ENCODE measurements at places on chromosomes 6 and 20.

DNA sequence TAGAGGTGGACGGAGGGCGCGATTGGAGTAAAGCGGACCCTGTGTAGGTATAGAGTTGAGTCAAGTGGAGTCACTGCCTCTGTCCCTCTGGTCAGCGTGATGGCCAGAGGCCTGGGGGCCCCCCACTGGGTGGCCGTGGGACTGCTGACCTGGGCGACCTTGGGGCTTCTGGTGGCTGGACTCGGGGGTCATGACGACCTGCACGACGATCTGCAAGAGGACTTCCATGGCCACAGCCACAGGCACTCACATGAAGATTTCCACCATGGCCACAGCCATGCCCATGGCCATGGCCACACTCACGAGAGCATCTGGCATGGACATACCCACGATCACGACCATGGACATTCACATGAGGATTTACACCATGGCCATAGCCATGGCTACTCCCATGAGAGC is 479 bp downstream of the SLC39A7 start:
- DNase-seq, result no peak

DNA sequence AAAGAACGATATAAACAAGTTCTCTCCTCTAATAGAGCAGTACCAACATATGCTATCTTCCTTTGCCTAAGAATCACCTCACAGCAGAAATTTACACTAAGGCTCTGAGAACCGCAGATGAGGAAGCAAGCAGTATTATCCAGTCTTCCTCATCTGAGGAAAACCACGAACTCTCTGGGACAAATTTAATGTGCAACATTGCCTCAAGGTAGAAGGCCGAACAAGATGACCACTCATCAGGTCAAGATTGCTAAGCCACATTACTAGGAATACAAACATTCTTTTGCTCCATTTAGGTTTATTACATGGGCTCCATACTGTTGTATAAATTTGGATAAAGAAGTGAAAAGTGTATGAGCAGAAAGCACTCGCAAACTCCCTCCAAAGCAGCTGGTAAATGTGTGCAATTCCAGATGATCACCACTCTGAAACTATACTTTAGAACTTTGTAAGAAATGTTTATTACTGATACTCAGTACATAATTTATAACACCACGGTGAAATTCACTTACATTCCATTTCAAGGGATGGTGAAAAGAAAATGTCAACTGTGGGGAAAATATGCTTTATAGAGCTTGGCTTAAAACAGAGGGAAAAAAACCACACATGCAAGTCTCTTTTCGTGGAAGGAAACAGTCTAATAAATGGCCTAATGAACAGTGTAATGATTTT is 398.4 kb downstream of the BTBD9 start:
- DNase-seq, result peak; percentile 51

GRCh38 chr6:113219783-113220182 is 637.4 kb upstream of the MARCKS start:
- DNase-seq, result no peak

DNA sequence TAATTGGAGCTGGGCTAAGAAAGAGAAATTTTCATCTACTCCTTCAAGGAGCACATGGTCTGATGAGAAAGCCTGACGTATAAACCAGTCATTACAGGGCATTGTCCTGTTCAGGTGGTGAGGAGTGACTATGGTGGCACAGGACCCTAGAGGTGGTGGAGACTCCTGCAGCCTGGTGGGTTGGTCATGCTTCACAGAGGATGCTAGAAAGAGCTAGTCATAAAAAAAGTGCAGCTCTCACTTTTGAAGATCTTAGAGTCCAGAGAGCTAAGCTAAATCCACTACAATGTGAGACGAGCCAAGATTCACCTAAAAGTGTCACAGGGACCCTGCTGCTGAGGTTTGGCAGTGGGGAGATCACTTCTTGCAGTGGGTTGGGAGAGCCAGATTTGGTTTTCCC is 9.8 kb upstream of the ZNF831 start:
- no peak for DNase-seq

- DNase-seq, result no peak
Measured at GRCh38 chr20:57893366-57893999, 183.7 kb upstream of the PMEPA1 start.

DNA sequence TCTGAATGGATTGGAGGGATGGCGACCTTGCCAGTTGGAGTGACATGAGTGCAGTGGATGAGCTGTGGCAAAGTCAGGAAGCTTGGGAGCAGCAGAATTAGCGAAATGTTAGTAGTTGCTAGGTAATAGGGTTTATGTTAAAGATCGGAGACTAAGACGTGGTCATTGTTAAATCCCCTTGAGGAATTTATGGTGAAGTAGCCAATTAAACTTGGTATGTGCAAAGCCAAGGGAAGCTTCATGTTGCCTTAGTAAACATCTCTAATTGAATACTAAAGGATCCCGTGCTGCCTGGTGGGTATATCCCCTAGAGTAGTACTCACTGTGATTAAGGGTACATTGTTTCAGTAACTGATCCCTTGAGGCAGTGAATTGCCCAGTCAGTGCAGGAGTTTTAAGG is 106.0 kb downstream of the PRIM2 start:
- peak; percentile 16 for DNase-seq

GRCh38 chr20:51050531-51051075 is 27.7 kb upstream of the KCNG1 start:
- no peak for DNase-seq

GRCh38 chr6:168022488-168023321 is 25.2 kb downstream of the KIF25 start:
- no peak for DNase-seq

DNA sequence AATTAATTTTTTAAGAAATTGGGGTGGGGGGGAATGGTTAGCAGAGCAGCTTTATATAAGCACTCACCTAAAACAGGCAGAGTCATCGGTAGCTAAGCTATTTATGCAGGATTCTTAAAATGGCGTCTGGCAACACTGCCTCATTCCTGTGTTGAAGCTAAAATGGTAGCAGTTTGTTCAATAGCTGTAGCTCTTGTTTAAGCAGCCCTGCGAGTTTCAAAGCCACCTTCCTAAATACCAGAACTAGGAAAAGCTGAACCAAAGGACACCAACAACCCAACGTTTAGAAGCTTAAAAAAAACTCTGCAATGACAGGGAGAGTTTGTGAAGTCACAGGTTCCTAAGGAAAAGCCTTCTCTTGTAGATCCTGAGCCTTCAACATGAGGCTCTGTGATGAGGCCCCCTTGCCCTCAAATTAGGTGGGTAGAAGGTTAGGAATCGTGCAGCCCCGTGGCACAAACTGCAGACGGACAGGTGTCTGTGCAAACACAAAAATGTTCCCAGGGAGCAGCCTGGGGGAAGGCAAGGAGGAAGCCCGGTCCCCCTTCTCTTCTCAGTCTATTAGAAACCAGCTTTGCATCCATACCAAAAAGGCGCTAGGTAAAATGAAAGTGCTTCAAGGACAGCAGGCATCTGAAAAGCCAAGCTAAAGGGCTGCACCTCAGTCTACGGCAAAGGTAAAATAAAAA is 4.7 kb downstream of the ZMYND8 start:
- DNase-seq, result no peak
